ENCODE measurements at places on chromosomes 4 and X. TPM values are rescaled to one million over a fixed set of nuclear protein-coding genes. Genes with fewer than 3 reads are reported as not detected.

Gene MPP1
- total RNA-seq, result 27.2 TPM

Gene PDE6B
- 0.06 TPM for total RNA-seq

Gene CCDC120
- total RNA-seq, result not detected

Gene EXOC1L
- not detected for total RNA-seq

Gene CNOT6L
- 7.4 TPM for total RNA-seq

Gene EMCN
- total RNA-seq, result not detected

Gene GPR34
- not detected for total RNA-seq

Gene CXCL11
- total RNA-seq, result not detected

Gene ATP1B4
- total RNA-seq, result not detected

Gene ING2
- total RNA-seq, result 11.1 TPM

Gene PNCK
- 0.19 TPM for total RNA-seq

Gene QRFPR
- total RNA-seq, result not detected

Gene SORBS2
- 4.2 TPM for total RNA-seq

Gene MCF2
- 1.9 TPM for total RNA-seq

Gene SYTL5
- 0.46 TPM for total RNA-seq

Gene DDX53
- not detected for total RNA-seq

Gene ADH6
- total RNA-seq, result not detected

Gene BRS3
- total RNA-seq, result not detected

Gene PNMA6A
- total RNA-seq, result not detected

Gene GABRA4
- not detected for total RNA-seq

Gene G6PD
- total RNA-seq, result 56.9 TPM

Gene ASB5
- total RNA-seq, result 619 TPM

Gene KLF8
- total RNA-seq, result 2.2 TPM

Gene DCAF8L2
- not detected for total RNA-seq
